ENCODE measurements at places on chromosomes 7 and 10.

GRCh38 chr10:36163827-36164226 lies 521.7 kb upstream of the FZD8 start:
- no peak for DNase-seq

GRCh38 chr7:100158229-100159098 lies at the start of gene TRAPPC14:
TSS of gene TRAPPC14 (minus strand) at chr7:100158723. CDS start at chr7:100158499, 224 bp downstream.
- peak; percentile 49 for DNase-seq

GRCh38 chr7:27917119-27917518 lies 177.2 kb downstream of the TAX1BP1 start:
- no peak for DNase-seq

DNA sequence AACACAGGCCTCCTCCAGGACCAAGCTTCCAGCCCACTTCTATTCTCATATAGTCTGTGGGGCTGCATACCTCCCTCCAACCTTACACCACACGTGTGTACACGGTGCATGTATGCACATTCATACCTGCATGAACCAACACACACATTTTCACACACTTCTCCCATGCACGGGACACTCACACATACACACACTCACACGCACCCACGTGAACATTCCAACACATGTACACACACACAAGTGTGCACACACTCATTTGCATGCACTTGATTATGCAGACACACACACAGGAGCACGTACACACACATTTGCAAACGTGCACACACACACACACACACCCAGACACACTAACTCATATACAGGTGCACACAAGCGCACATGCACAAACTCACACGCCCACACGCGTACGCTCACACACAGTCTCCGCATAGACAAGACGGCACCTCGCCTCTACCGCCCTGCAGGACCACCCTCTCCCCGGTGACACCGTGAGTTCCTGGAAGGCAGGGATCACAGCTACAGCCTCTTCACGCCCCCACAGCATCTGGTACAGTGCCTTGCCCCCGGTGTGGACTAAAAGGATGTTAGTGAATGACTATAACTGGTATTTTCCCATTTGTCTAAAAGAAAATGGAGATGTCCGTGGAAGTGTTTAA lies 263.8 kb downstream of the PTPRN2 start:
- no peak for DNase-seq

DNA sequence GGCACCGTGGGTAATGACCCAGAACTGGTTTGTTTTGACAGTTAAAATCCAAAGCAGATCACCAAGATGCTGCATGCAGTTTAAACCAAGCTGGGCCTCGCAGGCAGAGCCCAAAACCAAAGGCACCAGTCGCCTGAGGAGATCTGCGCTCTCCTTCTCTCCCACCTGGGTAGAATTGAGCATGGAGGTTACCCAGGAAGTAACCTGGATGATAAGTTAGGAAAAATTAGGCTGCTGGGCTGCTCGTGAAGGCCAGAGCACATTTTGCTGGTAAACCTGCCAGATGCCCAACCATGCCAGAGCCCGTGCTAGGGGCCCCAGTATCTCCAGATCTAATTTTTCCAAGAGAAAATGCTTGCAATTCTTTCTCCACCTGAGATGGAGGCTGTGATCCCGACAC lies 388.3 kb upstream of the MGMT start:
- DNase-seq = no peak

DNA sequence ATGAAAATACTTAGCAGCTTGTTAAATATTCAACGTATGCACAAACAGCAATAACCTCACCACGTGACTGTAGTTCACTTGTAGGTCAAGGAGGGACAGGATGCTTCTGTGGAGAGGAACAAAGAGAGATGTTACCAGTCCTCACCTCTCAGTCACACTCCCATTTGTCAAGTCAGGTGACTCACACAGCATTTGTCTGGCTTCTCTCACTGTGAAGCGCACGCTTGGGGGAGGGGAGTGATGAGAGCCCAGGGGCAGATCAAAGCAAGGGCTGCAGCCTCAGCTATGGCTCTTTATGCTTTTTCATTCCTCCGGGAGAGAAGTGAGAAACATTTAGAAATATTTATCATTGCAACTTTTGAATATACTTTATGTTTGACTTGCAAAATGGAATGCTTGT lies 2.9 kb upstream of the RBM20 start:
- DNase-seq = no peak

DNA sequence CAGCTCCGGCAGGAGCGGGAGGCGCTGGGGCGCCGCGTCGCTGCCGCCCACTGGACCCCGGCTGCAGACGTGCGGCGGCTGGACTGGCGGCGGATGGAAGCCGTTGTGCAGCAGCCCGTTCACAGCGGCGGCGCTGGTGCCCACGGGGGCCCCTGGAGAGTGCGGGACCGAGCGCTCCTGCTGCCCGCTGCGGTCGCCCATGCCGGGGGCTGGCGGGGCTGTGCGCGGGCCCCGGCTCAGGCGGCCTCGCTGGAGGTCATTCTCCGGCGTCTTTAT lies 413 bp downstream of the PANK1 start:
- no peak for DNase-seq

DNA sequence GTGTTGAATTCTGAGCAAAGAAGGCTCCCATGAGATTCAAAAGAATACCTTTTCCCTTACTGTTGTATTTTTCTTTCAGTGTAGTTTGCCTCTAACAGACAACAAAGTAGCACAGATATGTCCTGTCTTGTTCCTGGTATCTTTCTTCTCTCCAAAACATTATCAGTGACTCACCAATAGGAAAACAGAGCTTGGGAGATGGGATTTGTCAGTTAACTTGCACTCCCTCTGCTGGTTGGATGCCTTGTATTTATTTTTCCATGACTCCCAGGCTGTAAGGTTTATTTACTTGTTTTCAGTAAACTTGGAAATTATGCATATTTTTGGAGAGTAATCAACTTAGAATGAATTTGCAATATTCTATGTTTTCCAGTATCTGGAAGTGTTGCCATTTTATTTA lies 129.7 kb downstream of the SAMD9 start:
- DNase-seq = peak; percentile 22

GRCh38 chr7:104903044-104903443 lies 111.0 kb upstream of the KMT2E start:
- DNase-seq = no peak

GRCh38 chr7:76000566-76000965 lies 6.2 kb upstream of the TMEM120A start:
- no peak for DNase-seq

DNA sequence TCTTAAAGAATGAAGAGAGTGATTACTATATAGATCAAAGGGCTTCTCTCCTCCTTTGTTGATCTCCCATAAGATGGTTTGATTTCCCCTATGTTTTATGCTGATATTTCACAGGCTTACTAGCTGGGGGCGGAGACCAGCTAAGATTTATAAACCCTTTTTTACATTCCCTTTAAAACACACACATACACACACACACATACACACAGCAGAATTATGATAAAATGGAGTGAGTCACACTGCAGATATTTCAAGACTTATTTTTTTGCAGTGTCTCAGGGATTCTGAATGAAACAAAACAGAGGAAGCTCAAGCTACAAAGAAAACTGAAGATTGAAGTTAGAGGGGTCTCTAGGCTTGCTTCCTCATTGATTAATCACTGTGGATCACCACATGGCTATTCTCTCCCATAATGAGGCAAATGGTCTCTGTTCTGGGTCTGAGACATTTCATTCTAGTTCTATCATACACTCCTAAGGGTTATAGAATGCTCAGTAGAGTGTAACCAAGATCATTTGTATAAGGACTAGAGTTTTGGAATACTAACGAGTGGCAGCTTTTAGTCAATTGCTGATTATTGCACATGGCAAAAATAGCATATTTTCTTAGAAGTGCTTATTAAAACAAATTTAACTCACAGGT lies 18.6 kb downstream of the INA start:
- DNase-seq = peak; percentile 51

Measured in fibroblast of skin of left quadriceps (primary cell).